ENCODE measurements at places on chromosomes 7 and 10.

- H3K27ac ChIP-seq, result no peak overlapping the region
- H3K4me1 ChIP-seq, result no peaks in the 10 kb centered on the region
- no peaks in the 10 kb centered on the region for H3K36me3 ChIP-seq
- no peak for DNase-seq
- no peak overlapping the region for H3K4me3 ChIP-seq
Measured at GRCh38 chr7:29130096-29130495, 16.2 kb downstream of the CPVL start.

DNA sequence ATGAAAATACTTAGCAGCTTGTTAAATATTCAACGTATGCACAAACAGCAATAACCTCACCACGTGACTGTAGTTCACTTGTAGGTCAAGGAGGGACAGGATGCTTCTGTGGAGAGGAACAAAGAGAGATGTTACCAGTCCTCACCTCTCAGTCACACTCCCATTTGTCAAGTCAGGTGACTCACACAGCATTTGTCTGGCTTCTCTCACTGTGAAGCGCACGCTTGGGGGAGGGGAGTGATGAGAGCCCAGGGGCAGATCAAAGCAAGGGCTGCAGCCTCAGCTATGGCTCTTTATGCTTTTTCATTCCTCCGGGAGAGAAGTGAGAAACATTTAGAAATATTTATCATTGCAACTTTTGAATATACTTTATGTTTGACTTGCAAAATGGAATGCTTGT, 2.9 kb upstream of the RBM20 start:
- H3K27me3 ChIP-seq, result peaks cover 3% of the 10 kb centered on the region
- no peaks in the 10 kb centered on the region for H3K4me1 ChIP-seq
- H3K27ac ChIP-seq, result no peak overlapping the region
- H3K36me3 ChIP-seq, result no peaks in the 10 kb centered on the region
- H3K4me3 ChIP-seq, result no peak overlapping the region

- H3K27ac ChIP-seq, result no peak overlapping the region
- H3K36me3 ChIP-seq, result no peaks in the 10 kb centered on the region
- no peak for DNase-seq
- no peaks in the 10 kb centered on the region for H3K4me1 ChIP-seq
- no peak overlapping the region for H3K4me3 ChIP-seq
Measured at GRCh38 chr7:26965724-26966123, 101.3 kb upstream of the SKAP2 start.

DNA sequence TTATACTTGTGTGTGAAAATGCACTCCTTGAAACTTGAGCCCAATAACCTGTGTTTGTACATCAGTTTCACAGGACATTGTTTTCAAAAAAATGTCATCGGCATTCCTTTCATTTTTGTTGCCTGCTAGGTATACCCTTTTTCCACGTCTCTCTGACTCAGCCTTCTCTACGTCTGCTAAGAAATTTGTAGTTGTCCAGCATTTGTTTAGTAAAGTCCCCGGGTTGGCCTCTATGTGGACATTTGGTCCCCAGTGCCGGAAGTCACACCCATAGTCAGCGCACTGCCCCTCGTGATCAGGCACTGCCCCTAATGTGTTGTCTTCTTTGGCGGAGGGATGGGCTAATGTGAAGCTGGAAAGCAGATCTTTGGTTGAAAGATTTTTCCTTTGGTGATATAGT, 222.3 kb downstream of the LRMDA start:
- no peaks in the 10 kb centered on the region for H3K4me1 ChIP-seq
- H3K27ac ChIP-seq, result peak overlapping the region; percentile 71
- H3K4me3 ChIP-seq, result no peak overlapping the region
- no peaks in the 10 kb centered on the region for H3K36me3 ChIP-seq
- DNase-seq, result no peak

DNA sequence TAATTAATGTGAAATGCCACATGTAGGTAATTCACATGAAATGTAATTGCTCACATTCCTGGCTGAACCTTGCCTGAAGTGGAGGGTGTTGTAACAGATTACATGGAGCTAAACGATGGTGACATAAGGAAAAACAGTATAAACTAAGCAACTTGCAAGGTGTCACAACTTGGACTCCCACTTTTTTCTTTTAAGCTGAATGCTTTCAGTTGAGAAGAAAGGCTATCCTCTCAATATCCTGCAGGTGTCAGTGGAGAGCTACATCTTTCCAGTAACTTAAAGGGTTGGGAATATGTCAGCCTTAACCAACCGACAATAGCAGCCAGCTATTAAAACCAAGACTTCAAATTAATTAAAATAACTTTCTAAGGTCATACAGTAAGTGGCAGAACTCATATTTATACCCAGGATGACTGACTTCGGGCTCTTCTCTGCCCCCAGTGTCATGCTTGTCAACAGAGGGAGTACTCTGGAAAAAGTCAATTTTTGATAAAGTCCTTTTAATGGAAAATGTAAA, 33.7 kb downstream of the NRBF2 start:
- no peak overlapping the region for H3K4me3 ChIP-seq
- peaks cover 26% of the 10 kb centered on the region for H3K36me3 ChIP-seq
- no peak for DNase-seq
- no peak overlapping the region for H3K27ac ChIP-seq
- H3K4me1 ChIP-seq, result no peaks in the 10 kb centered on the region

DNA sequence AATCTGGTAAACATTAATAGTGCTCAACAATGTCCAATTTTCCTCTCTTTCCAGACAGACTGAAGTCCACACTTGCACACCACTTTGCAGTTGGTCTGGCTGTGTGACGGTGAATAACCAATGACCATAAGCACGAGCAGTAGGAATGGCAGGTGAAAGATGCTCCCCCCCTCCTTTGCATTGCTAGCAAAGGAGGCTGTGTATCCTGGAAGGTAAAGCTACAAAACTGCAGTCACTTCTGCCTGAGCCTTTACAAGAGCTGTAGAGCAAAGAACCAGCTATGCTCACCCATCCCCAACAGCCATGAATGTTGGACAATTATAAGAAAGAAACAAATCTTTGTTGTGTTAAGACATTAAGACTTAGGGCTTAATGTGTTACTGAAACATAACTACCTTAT, 178.0 kb downstream of the IPMK start:
- H3K4me1 ChIP-seq, result no peaks in the 10 kb centered on the region
- DNase-seq, result no peak
- no peak overlapping the region for H3K27ac ChIP-seq
- no peaks in the 10 kb centered on the region for H3K36me3 ChIP-seq
- no peak overlapping the region for H3K4me3 ChIP-seq
- H3K27me3 ChIP-seq, result no peaks in the 10 kb centered on the region

GRCh38 chr10:127524229-127524628, 24.9 kb upstream of the NPS start:
- no peaks in the 10 kb centered on the region for H3K27me3 ChIP-seq
- H3K36me3 ChIP-seq, result no peaks in the 10 kb centered on the region
- no peak overlapping the region for H3K4me3 ChIP-seq
- H3K4me1 ChIP-seq, result no peaks in the 10 kb centered on the region

DNA sequence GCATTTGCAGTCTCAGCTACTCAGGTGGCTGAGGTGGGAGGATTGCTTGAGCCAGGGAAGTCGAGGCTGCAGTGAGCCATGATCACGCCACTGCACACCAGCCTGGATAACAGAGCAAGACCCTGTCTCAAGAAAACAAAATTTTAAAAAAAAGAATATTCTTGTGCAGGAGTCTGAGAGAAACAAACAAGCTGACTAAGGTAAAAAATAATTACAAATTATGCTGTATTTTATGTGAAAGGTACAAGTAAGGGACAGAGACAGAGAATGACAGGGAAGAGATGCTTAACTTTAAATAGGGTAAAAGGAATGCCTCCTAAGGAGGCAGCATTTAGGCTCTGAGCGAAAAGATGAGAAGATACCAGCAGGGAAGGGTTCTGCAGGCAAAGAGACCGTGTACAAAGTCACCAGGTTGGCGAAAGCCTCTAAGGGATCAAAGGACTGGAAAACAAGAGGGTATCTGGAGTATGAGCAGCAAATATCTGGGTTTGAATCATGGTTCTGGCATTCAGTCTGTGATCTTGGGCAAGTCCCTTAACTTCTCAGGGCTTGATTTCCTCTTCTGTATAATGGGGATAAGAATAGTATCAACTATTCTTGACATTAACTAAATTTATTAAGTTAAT, 106.2 kb upstream of the RHOBTB1 start:
- no peaks in the 10 kb centered on the region for H3K36me3 ChIP-seq
- H3K4me1 ChIP-seq, result no peaks in the 10 kb centered on the region
- H3K27me3 ChIP-seq, result no peaks in the 10 kb centered on the region
- H3K4me3 ChIP-seq, result no peak overlapping the region
- H3K27ac ChIP-seq, result no peak overlapping the region

GRCh38 chr10:91525896-91526712, 106.8 kb downstream of the PPP1R3C start:
- H3K27me3 ChIP-seq, result no peaks in the 10 kb centered on the region
- no peak overlapping the region for H3K27ac ChIP-seq
- no peak for DNase-seq
- H3K4me1 ChIP-seq, result no peaks in the 10 kb centered on the region

DNA sequence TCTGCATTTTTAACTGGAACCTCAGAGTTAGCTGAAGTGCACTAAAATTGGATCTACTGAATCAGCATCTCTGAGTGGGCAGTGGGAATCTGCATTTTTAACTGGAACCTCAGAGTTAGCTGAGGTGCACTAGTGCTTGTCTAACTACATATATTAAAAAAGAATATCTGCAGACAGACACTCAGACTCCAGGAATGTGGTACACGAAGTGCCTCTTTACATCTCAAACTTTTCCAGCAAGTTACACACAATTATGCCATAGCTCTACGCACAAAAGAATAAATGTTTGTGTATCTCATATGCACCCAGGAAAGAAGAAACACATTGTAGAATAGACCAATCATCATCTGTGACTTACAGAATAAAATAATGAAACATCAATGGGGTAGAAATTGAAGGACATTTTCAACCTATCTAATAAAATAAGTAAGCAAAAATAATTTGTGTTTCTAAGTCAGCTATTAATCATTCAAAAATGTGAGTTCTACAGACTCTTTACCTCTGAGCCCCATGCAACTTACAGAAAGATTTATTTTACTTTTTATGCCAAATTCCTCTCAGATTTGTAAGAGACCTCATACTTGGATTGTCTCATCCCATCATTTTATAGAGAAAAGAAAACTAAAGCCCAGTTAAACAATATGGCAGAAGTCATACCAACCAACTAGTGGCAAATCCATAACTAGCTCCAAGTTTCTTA, 28.3 kb downstream of the PPP1R3A start:
- no peaks in the 10 kb centered on the region for H3K4me1 ChIP-seq
- no peak overlapping the region for H3K27ac ChIP-seq
- no peak for DNase-seq
- H3K36me3 ChIP-seq, result no peaks in the 10 kb centered on the region

GRCh38 chr7:45982132-45982531, 61.1 kb upstream of the IGFBP3 start:
- DNase-seq, result no peak
- peaks cover 63% of the 10 kb centered on the region for H3K4me1 ChIP-seq
- H3K36me3 ChIP-seq, result no peaks in the 10 kb centered on the region
- peak overlapping the region; percentile 70 for H3K27ac ChIP-seq
- no peak overlapping the region for H3K4me3 ChIP-seq
- no peaks in the 10 kb centered on the region for H3K27me3 ChIP-seq

GRCh38 chr10:67433276-67433675, 262.7 kb downstream of the CTNNA3 start:
- H3K36me3 ChIP-seq, result no peaks in the 10 kb centered on the region
- no peaks in the 10 kb centered on the region for H3K4me1 ChIP-seq
- DNase-seq, result no peak
- no peaks in the 10 kb centered on the region for H3K27me3 ChIP-seq
- no peak overlapping the region for H3K27ac ChIP-seq
